ENCODE measurements at places on chromosomes 12 and 14.

DNA sequence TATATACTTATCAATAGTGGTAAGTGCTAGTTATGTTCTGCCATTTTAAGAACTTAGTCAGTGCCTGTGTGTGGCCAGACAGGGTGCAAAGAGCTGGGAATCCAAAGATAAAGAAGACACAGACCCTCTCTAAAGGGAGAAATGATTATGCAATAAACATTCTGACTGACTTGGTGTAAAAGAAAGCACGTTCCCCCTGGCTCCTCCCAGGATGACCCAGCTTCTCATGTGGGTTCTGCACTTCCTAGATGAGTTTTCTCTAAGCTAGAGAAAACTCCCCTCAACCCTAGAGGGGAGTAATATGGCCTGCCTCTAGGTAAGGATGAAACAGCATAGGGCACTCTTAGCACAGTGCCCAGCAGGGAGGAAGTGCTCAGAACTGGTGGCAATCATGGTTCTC is 231.2 kb downstream of the VRK1 start:
- peaks cover 2% of the 10 kb centered on the region for H3K36me3 ChIP-seq
- no peak overlapping the region for H3K27ac ChIP-seq
- H3K4me3 ChIP-seq = no peak overlapping the region
- DNase-seq = no peak
- peaks cover 52% of the 10 kb centered on the region for H3K27me3 ChIP-seq

DNA sequence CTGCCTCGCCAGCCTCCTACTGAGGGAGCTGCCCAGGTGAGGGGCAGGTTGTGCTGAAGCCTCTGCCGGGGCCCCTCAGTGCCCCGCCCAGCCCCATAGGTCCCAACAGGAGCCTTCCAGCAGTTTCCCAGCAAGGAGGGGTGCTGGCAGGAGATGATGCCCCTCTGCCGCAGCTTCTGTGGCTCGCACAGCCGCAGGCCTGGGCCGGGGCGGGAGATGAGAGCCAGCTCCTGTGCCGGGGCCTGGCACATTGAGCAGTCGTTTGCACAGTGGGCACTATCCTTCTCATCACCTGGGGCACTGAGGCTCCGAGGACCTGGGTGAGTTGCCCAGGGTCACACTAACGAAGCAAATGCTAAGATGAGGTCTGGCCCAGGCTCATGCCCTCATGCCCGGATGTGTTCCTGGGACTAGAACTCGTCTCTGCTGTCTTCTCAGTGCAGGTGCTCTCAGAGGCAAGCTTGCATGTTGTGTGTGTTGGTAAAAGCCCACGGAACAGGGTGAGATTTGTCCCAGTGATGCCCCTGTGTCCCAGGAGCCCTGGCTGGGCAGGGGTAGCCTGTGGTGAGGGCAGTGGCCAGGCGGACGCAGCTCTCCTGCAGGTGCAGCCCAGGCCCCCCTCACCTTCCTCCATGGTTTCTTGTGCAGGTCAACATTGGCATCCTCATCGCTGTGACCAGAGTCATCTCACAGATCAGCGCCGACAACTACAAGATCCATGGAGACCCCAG is 177.5 kb downstream of the ADGRD1 start:
- no peaks in the 10 kb centered on the region for H3K27me3 ChIP-seq
- H3K27ac ChIP-seq = no peak overlapping the region
- no peak for DNase-seq
- H3K4me1 ChIP-seq = peaks cover 24% of the 10 kb centered on the region
- H3K36me3 ChIP-seq = no peaks in the 10 kb centered on the region

DNA sequence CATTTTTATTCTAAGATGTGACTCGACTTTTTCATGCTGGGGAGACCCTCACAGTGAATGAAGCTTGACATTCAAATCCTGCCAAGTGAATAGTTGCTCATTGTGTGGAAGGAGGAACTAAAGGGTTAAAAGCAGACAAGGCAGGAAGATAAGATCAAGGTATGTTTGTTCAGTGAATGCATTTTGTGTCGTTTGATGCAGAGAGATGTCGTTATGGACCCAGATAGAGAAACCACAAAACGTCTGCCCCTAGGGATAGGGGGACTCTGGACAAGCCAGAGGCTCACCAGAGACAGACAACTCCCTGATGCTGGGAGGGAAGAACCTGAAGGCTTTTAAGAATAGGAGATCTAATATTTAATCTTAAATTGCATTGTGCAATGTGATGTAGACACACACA is 72.5 kb upstream of the MYL2 start:
- H3K27me3 ChIP-seq = peaks cover 53% of the 10 kb centered on the region
- no peak overlapping the region for H3K27ac ChIP-seq
- no peak overlapping the region for H3K4me3 ChIP-seq
- H3K36me3 ChIP-seq = no peaks in the 10 kb centered on the region
- no peaks in the 10 kb centered on the region for H3K4me1 ChIP-seq

- DNase-seq = no peak
- no peak overlapping the region for H3K27ac ChIP-seq
- peak overlapping the region; percentile 54 for H3K4me3 ChIP-seq
Measured at GRCh38 chr14:104931771-104932675, 7.3 kb downstream of the PLD4 start.

- H3K27me3 ChIP-seq = no peaks in the 10 kb centered on the region
- no peaks in the 10 kb centered on the region for H3K4me1 ChIP-seq
- no peak overlapping the region for H3K4me3 ChIP-seq
- no peak overlapping the region for H3K27ac ChIP-seq
Measured at GRCh38 chr12:42450248-42450647, 124.3 kb downstream of the PPHLN1 start.

- DNase-seq = no peak
- H3K27me3 ChIP-seq = peaks cover 5% of the 10 kb centered on the region
- no peaks in the 10 kb centered on the region for H3K36me3 ChIP-seq
- no peak overlapping the region for H3K4me3 ChIP-seq
- H3K27ac ChIP-seq = no peak overlapping the region
- peaks cover 5% of the 10 kb centered on the region for H3K4me1 ChIP-seq
Measured at GRCh38 chr12:122668268-122668667, 34.9 kb downstream of the HCAR2 start.

DNA sequence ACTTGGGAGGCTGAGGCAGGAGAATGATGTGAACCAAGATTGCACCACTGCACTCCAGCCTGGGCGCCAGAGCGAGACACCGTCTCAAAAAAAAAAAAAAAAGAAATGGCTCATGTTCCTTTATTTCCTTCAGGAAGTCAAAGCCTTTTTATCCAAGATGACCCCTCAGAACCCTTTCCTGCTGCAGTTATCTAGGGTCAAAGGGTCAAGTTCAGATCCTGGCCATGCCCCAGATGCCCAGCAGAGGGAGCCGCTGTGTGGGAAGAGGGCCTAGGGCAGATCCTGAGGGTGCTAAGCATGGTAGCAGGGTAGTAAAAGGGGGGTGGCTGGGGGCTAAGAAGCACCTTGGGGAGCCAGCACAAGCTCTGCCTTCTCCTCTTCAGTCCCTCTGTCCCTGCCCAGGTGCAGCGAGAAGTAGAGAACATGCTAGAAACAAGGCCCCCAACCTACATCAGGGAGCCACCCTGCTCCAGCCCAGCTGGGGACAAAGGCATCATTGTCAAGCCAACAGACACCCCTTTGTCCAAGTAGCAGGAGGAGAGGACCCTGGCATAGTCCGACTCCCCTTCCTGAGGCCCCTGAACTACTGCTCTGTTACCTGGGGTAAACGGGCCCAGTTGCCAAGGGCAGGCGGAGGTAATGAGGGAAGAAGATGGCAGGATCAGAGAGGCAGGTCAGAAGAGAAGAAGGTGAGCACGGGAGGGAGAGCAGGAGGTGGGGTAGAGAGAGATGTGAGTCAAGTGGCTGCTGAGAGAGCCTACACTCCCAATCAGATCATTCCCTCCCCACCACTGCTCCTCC is 6.5 kb downstream of the NFE2 start:
- H3K27me3 ChIP-seq = peaks cover 16% of the 10 kb centered on the region
- H3K36me3 ChIP-seq = peaks cover 5% of the 10 kb centered on the region
- H3K4me1 ChIP-seq = peaks cover 6% of the 10 kb centered on the region
- DNase-seq = no peak

GRCh38 chr14:105502446-105503295 is 11.6 kb downstream of the TEDC1 start:
- H3K27ac ChIP-seq = peak overlapping the region; percentile 64
- H3K36me3 ChIP-seq = peaks cover 22% of the 10 kb centered on the region
- DNase-seq = no peak
- peak overlapping the region; percentile 32 for H3K4me3 ChIP-seq
- H3K27me3 ChIP-seq = peaks cover 5% of the 10 kb centered on the region

GRCh38 chr12:58883576-58884334 is 36.5 kb downstream of the LRIG3 start:
- no peaks in the 10 kb centered on the region for H3K4me1 ChIP-seq
- H3K4me3 ChIP-seq = no peak overlapping the region
- no peaks in the 10 kb centered on the region for H3K36me3 ChIP-seq
- DNase-seq = no peak
- H3K27ac ChIP-seq = no peak overlapping the region

- no peak for DNase-seq
- H3K27me3 ChIP-seq = no peaks in the 10 kb centered on the region
- peaks cover 45% of the 10 kb centered on the region for H3K4me1 ChIP-seq
- H3K27ac ChIP-seq = peak overlapping the region; percentile 81
- no peak overlapping the region for H3K4me3 ChIP-seq
- H3K36me3 ChIP-seq = peaks cover 2% of the 10 kb centered on the region
Measured at GRCh38 chr14:93023039-93023438, 92.7 kb downstream of the ITPK1 start.

DNA sequence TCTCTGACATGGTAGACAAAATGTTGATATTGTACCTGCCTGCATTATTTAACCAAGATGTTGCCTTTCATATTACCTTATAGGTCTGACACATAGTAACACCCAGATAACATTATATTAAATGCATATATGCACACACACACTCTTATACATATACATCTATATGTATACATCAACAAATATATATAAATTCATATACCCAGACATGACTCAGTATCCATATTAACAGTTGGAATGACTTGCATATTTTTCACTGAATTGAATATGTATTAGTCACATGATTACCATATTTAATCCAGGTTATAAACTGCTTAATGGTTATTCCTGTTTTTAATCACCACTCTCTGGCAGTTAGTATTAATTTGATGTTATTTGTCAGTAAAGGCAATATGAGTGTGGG is 85.2 kb downstream of the PAX9 start:
- DNase-seq = no peak
- H3K36me3 ChIP-seq = no peaks in the 10 kb centered on the region
- no peaks in the 10 kb centered on the region for H3K27me3 ChIP-seq
- no peak overlapping the region for H3K4me3 ChIP-seq

GRCh38 chr12:92363295-92364146 is 217.9 kb upstream of the BTG1 start:
- DNase-seq = no peak
- H3K4me3 ChIP-seq = peak overlapping the region; percentile 44
- H3K27me3 ChIP-seq = no peaks in the 10 kb centered on the region
- peak overlapping the region; percentile 94 for H3K27ac ChIP-seq

GRCh38 chr12:50059440-50060119 is 2.2 kb downstream of the ASIC1 start:
- no peak overlapping the region for H3K27ac ChIP-seq
- H3K4me1 ChIP-seq = peaks cover 26% of the 10 kb centered on the region
- peak overlapping the region; percentile 24 for H3K4me3 ChIP-seq
- peaks cover 5% of the 10 kb centered on the region for H3K36me3 ChIP-seq
- H3K27me3 ChIP-seq = peaks cover 76% of the 10 kb centered on the region

DNA sequence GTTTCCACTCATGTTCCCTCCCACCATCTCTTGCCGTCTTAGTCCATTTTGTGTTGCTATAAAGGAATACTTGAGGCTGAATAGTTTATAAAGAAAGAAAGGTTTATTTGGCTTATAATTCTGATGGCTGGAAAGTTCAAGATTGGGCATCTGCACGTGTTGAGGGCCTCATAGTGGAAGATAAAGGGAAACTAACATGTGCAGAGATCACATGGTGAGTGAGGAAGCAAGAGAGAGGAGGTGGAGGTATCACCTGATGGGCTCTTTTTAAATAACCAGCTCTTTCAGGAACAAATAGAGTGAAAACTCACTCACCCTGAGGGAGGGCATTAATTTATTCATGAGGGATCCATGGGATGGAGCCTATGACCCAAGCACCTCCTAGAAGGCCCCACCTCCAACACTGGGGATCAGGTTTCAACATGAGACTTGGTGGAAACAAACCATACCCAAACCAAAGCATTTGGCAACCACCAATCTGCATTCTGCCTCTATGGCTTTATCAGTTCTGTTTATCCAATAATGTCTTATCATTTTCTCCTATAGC is 29.5 kb downstream of the MYO1H start:
- no peak overlapping the region for H3K27ac ChIP-seq
- DNase-seq = no peak
- H3K36me3 ChIP-seq = no peaks in the 10 kb centered on the region
- no peak overlapping the region for H3K4me3 ChIP-seq

DNA sequence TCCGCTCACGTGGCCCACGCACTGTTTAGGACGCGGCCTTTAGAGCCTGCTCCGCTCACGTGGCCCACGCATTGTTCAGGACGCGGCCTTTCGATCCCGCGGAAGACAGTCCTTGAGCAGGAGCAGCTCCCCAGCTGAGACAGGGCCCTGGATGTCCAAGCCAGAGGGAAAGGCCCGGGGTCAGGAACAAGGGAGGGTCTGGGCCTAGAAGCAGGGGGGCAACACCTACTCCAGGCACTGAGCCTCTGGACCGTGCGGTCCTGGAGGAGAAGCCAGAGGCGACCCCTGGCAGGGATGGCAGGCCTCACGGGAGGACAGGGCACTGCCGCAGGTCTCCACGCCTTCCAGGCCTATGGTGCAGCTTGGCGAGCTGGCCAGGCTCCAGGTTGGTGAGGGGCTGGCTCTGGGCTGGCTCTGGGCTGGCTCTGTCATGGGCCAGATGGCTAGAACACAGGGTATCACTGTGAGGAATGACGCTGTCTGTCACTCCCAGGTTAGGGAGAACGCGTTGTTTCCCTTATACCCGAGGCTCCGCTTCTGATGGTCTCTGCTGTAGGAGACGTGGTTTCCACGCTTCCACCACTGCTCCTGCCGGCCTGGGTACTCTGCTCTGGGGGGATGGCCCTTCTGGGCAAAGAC is 341.7 kb downstream of the TMEM121 start:
- no peak for DNase-seq
- H3K4me3 ChIP-seq = no peak overlapping the region
- H3K27me3 ChIP-seq = peaks cover 7% of the 10 kb centered on the region
- peaks cover 2% of the 10 kb centered on the region for H3K36me3 ChIP-seq
- no peak overlapping the region for H3K27ac ChIP-seq

DNA sequence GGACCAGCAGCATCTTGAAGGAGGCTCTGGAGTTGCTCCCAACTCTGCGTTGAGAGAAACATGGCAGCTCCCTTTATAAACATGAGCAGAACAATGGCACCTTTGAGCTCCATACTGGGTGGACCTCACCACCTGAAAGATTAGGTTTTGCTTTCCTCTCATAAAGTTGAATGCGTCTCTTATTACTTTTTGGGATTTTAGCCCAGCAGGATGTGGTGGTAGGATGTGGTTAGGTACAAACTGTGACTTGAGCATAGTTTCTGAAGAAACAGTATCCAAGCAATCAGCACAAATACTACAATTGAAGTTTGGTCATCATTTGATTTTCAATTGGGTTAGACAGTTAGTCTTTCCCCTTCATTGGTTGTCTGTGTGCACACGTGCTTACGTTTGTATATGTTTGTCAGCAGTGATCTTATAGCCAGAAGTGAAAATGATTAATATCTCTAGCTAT is at the start of gene PRR4:
PRR4 (minus strand) TSS at position 51 of the 454 bp plus-strand sequence; CDS start at position 13, 38 bp downstream.
- DNase-seq = no peak
- peak within 1 kb of the TSS; percentile 73 for H3K27ac ChIP-seq
- H3K36me3 ChIP-seq = peaks cover 4% of the 10 kb centered on the region
- H3K4me3 ChIP-seq = no peak within 1 kb of the TSS

- no peak overlapping the region for H3K27ac ChIP-seq
- peaks cover 70% of the 10 kb centered on the region for H3K27me3 ChIP-seq
- no peaks in the 10 kb centered on the region for H3K36me3 ChIP-seq
- H3K4me1 ChIP-seq = peaks cover 6% of the 10 kb centered on the region
- H3K4me3 ChIP-seq = no peak overlapping the region
Measured at GRCh38 chr12:66753810-66754209, 74.9 kb upstream of the GRIP1 start.

Measured in central memory CD8-positive, alpha-beta T cell (primary cell).